Activated CD4-positive, alpha-beta T cell treated with anti-CD3 and anti-CD28 coated beads, Interleukin-2, amount 50 U/mL, for 1 hour (primary cell): ENCODE measurements at places on chromosomes 2 and 18.

DNA sequence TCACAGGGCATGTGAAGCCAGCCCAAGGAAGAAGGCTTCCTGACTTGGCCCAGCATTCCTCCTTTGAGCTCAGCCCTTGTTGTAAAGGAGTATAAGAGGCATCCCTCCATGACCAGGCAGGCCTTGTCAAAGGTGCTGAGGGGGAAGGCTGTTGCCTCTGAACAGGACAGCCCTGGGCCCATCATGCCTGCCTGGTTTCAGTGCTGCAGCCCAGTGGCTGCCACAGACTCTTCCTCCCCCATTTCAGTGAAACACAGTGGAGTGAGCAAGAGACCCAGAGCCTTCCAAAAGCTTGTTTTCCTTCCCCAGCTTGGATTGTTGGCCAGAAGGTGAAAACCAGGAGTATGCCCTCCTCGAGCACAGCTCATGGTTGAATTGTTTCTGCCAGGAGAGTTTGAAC is 19.9 kb upstream of the RPL37A start:
- DNase-seq, result no peak

DNA sequence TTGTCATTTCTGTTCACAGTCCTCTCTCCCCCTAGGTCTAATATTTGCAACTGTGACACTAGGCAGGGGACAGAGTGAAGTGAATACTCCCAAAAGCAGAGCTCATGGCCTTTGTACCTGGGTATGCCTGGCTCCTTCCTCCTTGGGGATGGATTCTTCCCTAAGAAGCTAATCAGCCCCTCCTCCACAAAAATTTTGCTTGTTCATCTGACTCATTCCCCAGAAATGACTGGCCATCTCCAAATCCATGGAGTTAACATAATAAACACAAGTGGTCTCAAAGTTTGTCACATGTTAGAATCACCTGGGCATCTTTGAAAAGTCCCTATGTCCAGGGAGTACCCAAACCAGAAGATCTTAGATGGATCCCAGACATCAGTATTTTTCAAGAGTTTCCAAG is 65.3 kb downstream of the SUCLG1 start:
- DNase-seq, result no peak

DNA sequence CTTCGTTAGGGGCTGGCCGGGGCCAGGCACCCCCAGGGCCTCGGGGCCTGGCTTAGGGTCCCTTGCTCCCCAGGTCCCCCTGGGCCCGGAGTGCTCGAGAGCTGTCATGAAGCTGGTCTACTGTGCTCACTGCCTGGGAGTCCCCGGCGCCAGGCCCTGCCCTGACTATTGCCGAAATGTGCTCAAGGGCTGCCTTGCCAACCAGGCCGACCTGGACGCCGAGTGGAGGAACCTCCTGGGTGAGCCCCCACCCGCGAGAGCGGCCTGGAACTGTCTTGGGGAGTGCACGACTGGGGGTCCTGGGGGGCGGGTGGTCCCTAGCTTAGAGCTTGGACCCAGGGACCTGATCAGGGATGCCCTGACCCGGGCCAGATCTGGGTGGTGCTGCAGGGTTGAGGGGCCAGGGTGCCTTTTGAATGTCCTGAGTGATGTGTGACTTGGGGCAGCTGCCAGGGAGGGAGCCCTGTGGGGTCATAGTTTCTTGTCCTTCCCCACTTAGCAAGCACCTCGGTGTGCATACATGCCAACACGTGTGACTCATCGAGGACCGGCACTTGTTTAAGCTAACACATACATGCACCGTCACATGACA is 27.9 kb downstream of the GPC1 start:
- DNase-seq, result no peak

- DNase-seq, result no peak
Observed at GRCh38 chr2:240711701-240712100, 20.0 kb downstream of the AQP12A start.

- no peak for DNase-seq
Observed at GRCh38 chr18:62186499-62186773, 420 bp downstream of the PIGN start.

DNA sequence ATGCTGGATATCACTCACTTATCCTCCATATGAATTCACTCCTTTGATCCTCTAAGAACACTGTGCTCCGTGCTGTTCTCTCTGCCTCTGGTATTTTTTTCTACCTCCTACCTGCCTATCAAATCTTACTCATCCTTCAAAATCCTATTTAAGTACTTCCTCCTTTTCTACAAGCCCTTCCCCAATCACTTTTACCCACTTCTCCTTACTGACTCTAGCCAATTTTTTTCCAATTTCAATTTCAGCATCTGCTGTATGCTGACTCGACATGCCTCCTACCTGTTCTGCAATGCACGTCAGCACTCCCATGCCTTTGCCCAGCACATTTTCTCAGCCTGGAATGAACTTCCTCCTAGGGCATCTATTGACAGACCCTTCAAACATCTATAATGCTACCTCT is 37.3 kb upstream of the LNPK start:
- no peak for DNase-seq

GRCh38 chr2:161981679-161982250 is 92.2 kb downstream of the DPP4 start:
- DNase-seq, result no peak

DNA sequence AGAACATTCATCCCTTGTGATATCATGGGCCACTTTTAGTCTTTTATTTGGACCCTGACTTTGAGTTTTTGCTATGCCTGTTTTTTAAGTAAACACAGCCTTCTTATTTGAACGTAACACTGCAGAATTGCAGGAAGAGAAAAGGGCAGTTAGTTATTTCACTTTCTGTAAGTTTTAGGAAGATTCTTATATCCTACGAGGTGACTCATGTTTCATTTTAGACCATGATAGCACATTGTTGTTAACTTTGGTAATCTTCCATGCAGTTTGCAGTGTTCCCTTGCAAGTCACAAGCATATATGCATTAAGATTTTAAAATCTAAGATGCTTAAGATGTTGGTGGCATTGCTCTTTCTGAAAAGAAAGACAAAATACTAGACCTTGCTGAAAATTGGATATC is 128.6 kb upstream of the EPC2 start:
- DNase-seq, result no peak

DNA sequence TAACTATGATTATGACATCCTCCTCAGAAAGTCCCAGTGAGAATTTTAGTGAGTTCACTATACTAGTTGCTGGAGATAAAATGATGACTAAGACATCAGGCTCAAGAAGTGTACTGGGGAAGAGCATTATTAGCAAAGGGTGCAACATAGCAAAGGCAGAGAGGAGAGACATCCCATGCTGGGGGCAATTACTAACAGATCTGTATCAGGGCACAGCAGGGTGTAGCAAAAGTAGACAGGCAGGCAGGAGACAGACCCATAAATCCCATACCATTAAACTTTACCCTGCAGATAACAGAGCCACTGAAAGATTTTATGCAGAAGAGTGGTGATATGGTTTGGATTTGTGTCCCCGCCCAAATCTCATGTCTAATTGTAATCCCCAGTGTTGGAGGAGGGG is 161.7 kb downstream of the SP3 start:
- no peak for DNase-seq

DNA sequence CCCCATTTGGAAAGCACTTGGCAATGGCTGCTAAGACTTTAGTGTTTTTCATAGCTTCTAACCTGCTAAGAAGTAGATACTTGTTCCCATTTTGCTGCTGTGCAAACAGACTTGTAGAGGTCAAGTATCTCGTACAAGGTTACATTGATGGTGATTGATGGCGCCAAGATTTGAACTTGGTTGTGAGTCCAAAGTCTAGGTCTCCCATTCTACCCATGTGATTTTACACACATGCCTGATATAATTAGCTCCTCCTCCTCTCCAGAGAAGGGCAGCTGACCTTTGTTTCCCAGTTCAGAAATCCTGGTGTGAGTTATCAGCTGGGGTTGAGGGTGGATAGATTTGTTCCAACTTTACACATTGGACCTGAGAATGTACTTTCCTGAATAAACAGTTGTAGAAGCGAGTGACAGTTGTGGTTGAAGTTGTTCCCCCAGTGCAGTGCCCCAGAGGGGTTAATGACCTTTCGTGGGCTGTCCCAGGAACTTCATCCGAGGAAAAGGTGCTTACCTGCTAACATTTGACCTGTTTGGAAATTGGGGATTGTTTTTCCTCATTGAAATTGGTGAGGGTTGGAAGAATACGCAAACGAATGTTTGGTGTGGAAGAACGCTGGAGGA is 10.4 kb downstream of the TCF7L1 start:
- DNase-seq, result no peak

DNA sequence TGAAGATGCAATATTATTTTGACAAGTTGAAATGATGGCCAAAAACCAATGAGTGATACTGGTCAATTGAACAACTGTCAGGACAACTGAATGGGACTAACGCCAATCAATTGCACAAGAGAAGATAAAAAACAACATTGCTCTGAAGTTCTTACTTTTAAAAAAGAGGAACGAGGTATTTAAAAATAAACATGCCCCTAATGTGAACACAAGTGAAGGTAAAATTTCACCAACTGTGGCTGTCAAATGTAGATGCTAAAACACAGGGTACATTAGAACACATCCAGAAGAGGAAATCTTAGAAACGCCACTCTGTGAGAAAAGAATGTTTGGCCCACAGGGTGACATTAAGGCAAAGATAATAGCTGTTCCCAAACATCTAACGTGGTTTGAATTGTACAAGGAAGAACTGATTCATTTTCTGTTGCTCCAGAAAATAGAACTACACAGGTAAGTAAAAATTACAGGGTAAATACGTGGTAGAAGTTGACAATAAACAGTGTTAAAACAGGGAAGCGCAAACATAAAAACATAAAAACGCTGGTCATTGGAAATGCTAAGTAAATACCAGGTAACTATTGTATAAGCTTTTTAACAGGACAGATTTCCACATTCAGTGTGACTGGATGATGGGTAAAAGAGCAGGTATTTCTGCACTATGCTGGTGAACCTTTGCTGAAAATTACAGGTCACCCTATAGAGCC is 20.3 kb downstream of the LONRF2 start:
- no peak for DNase-seq

DNA sequence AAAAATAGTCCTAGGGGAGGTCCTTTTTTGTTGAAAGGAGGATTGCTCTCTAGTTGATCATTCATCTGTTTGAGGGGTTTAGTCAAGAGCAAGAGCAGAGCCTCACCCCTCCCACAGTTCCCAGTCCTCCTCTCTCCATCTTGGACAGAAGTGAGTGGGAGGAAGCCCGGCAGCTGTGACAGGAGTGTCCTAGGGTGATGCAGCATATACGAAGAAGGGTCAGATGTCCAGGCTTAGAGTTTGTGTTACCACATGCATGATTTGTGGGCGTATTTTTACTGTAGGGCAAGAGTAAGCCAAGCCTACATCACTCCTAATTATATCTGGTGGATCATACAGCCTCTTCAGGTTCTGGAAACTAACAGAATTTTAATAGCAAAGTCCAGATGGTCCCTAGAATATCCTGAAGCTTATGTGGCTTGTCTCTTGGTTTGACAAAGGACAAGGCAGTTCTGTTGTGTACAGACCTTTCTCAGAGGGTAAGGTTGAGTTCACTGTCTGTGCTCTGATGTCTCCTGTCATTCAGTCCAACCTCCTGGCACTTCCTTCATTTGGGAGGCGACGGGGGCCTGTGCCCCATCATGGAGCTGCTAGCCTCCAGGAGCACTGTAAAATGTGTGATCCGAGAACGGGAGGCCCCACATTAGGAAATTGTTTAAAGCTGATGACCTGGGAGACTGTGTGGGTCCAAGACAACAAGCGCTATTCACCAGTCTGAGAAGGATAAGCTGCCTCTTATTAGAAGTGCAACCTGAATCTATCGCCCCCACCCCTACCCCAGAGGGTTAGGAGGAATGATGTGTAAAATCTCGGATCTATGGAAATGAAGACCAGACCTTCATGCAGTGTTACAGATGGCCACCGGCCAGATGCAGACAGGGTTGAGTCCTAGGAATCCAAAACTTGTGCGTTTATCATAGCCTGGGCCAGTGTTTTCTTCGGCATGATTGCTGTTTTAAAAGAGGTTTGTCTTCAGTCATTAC is 6.9 kb downstream of the CEP68 start:
- DNase-seq, result no peak

- DNase-seq, result no peak
Observed at GRCh38 chr2:196961889-196962288, 35.4 kb upstream of the PGAP1 start.

DNA sequence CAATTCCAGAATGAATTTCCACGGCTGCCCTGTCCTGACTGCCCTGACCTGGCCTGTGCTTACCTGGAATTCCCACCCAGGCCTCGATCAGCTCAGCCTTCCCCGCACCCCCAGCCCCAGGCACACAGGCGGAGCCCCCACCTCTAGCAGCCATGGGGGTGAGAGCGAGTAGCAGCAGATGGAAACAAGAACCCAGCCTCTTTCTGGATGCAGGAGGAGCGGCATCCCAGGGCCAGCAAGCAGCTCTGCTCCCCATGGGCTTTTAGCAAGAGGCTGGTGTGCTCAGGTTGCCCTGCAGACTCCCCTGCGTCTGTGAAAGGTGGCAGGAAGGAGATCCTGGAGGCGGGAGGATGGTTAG is 101.8 kb downstream of the TPO start:
- DNase-seq, result no peak

GRCh38 chr2:188293601-188294351 is 2.1 kb downstream of the GULP1 start:
- no peak for DNase-seq

DNA sequence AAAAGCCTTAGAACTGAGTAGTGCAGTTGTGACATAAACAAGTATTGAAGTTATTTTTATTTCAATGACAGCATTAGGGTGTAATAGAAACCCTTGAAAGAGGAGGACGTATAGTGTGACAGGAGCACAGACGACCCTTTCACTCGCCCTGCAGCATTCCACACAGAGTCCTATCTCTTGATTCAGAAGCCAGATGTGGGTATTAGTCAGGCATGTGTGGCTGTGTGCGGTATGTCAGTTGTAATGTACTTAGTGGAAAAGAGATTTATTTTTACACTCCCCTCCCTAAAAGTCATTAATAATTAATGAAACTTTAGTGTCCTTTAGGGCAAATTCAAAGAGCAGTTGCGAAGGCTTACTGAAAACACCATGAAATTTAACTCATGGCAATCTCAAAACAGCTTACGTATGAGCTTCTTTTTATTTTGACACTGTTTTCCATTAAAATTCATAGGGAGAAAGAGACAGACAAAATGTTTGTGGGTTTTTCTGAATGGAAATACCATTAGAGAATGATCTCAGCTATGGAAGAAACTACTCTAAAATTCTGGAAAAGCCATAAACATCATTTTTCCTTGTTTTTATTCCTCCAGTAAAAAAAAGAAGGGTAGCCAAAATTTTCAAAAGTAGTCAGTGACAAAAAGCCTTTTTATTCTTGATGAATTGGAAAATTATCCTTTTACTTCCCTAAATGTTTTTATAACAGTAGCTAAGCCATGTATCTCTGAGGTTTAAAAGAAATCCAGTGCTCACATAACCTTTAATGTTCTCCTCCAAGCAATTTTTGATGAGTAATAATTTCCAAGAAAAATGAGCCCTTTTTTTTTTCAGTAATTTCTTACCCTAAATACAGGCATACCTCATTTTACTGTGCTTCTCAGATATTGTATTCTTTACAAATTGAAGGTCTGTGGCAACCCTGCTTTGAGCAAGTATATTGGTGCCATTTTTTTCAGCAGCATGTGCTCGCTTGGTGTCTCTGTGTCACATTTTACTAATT is 84.0 kb upstream of the DSEL start:
- DNase-seq, result no peak

- no peak for DNase-seq
Observed at GRCh38 chr2:136408795-136409194, 290.8 kb upstream of the CXCR4 start.

GRCh38 chr2:231245249-231246094 is 47.0 kb downstream of the ARMC9 start:
- no peak for DNase-seq
